ENCODE measurements at places on chromosomes 3 and 15.

GRCh38 chr3:151924753-151925152 is 51.3 kb downstream of the SUCNR1 start:
- no peak for DNase-seq

GRCh38 chr3:188446014-188446413 is 292.1 kb downstream of the LPP start:
- DNase-seq, result no peak

- DNase-seq, result no peak
Observed at GRCh38 chr3:194541483-194541882, 54.7 kb upstream of the ATP13A3 start.

GRCh38 chr3:181176601-181177000 is 187.1 kb upstream of the DNAJC19 start:
- peak; percentile 18 for DNase-seq

GRCh38 chr3:186635532-186635931 is 4.7 kb upstream of the FETUB start:
- DNase-seq, result no peak

DNA sequence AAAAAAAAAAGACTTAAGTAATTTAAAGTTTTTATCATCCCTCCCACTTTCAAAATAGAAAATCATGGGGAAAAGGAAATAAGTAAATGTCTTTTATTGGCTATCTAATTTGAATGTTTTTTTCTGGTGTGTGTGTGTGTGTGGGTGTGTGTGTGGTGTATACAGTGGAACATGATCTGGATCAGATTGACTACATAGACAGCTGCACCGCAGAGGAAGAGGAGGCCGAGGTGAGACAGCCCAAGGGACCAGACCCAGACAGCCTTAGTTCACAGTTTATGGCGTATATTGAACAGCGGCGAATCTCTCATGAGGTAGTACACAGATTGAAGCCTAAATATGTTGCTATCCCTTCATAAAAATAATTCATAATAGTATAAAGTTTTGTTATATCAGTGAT is 44.5 kb downstream of the LRCH3 start:
- no peak for DNase-seq
